T-helper 17 cell (primary cell): ENCODE measurements at places on chromosomes 2 and 18. TPM values are rescaled to one million over a fixed set of nuclear protein-coding genes. Genes with fewer than 3 reads are reported as not detected.
A peak's percentile ranks its signal among the peaks of the same experiment; 100 is the strongest.

DNA sequence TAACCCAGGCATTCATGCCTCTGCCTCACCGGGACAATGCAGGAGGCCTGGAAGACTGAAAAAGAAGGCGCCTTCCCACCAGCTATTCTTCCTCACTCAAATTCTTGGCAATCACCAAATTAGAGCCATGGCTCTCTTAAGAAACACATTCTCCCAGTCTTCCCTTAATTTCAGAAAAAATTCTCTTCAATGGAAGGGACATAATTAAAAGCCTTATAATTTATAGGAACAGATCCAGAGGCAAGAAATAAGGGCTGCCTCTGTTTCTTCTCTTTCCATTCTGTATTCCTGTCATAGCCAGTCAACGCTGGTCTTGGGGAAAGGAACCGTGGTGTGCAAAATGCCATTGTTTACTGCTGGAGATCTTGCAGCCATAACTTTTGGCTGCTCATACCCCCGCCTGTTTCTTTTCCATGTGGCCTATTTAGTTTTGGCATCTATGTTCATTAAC, 32.8 kb downstream of the DTNA start:
- no peaks in the 10 kb centered on the region for H3K36me3 ChIP-seq
- no peak for DNase-seq
- H3K4me3 ChIP-seq = no peak overlapping the region
- H3K27ac ChIP-seq = no peak overlapping the region
- H3K27me3 ChIP-seq = peaks cover 6% of the 10 kb centered on the region

- no peaks in the 10 kb centered on the region for H3K4me1 ChIP-seq
- no peak overlapping the region for H3K27ac ChIP-seq
Observed at GRCh38 chr2:145138626-145139025, 618.7 kb upstream of the ZEB2 start.

DNA sequence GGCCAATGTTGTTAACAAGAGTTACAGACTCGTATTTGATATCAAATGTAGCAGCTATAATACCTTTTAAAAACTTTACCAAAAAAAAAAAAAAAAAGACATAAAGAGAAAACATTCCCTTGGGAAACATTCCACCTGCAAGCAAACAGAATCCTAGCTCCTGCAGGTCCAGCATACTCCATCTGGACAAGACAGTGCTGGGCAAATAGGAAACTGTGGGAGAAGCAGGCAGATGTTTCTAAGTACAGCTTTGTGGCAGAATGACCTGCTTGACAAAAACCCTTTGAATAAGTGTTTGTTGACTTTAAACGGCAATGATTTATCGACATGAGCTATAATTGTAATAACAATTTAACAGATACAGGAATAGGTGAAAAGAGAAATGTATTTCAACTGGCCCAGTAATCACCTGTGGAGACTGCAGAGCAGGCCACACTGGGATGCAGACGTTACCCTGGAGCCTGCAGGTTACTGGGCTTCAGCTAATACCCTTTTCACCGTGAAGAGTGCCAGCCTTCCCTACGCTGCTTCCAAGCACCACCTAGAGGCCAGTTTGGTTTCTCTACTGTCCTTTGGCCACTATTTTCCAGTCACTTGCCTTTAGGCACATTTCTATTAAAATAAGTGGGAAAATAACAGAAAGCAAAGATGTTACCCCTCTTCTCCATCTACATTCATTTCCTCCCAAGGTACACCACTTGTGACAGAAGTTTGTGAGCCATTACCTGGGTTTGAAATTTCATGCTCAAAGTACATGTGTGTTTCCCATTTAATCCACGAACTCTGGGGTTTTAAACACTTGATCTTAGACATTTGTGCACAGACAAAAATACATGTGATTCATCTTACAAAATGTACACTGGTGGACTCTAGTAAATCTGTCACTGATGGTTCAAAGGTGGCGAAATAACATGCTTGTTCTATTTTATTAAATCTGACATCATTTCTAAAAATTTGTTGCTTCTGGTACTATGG, 96.9 kb upstream of the ZNF397 start:
- peak; percentile 9 for DNase-seq
- peak overlapping the region; percentile 3 for H3K27ac ChIP-seq
- peaks cover 9% of the 10 kb centered on the region for H3K36me3 ChIP-seq
- H3K4me1 ChIP-seq = peaks cover 5% of the 10 kb centered on the region

DNA sequence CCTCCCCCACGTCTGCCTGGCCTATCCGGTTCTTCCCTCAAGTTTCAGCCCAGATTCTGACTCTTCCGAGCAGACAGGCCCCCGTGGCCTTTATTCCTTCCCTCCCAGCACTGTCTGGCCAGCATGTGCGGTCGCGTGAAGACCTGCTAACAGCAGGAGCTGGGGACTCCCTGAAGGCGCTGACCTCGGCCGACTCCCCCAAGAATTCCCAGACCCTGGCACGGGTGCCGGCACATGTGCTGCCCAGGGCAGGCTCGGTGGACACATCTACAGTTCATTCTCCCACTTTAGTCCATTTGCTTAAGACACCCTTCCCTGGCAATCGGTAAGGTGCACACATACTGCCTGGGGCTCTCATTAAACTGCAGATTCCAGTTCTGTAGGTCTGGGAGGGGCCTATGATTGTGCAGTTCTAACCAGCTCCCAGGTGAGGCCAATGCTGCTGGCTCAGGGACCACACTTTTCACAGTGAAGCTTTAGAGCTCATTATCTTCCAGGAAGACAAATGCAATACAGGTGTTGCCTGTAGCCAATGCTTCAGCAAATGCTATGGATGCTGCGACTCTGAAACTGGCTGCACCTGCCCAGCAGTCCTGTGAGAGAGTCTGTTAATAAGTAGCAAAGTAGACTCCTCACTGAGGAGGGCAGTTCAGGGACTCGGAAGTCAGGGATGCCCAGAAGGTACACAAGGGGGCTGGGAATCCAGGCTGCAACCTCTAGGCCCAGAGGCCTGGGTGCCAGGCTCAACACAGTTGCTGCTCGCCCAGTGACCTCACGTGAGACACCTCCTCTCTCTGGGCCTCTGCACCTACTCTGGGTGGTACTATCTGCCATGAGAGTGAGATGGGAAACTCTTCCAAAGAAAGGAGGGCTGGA, 45.4 kb upstream of the TAF1B start:
- H3K27ac ChIP-seq = no peak overlapping the region
- H3K4me3 ChIP-seq = no peak overlapping the region
- H3K27me3 ChIP-seq = no peaks in the 10 kb centered on the region

GRCh38 chr2:226439337-226439736, 360.3 kb downstream of the IRS1 start:
- DNase-seq = no peak
- no peak overlapping the region for H3K4me3 ChIP-seq
- peaks cover 10% of the 10 kb centered on the region for H3K27me3 ChIP-seq
- no peaks in the 10 kb centered on the region for H3K4me1 ChIP-seq
- H3K36me3 ChIP-seq = no peaks in the 10 kb centered on the region

- no peaks in the 10 kb centered on the region for H3K36me3 ChIP-seq
- H3K4me1 ChIP-seq = peaks cover 6% of the 10 kb centered on the region
- DNase-seq = no peak
- H3K27ac ChIP-seq = no peak overlapping the region
Observed at GRCh38 chr2:120605231-120605935, 130.3 kb upstream of the GLI2 start.

- no peak overlapping the region for H3K27ac ChIP-seq
- no peak overlapping the region for H3K4me3 ChIP-seq
- no peaks in the 10 kb centered on the region for H3K27me3 ChIP-seq
- H3K4me1 ChIP-seq = peaks cover 20% of the 10 kb centered on the region
- no peak for DNase-seq
Observed at GRCh38 chr2:143734507-143734906, 605.3 kb downstream of the ARHGAP15 start.

DNA sequence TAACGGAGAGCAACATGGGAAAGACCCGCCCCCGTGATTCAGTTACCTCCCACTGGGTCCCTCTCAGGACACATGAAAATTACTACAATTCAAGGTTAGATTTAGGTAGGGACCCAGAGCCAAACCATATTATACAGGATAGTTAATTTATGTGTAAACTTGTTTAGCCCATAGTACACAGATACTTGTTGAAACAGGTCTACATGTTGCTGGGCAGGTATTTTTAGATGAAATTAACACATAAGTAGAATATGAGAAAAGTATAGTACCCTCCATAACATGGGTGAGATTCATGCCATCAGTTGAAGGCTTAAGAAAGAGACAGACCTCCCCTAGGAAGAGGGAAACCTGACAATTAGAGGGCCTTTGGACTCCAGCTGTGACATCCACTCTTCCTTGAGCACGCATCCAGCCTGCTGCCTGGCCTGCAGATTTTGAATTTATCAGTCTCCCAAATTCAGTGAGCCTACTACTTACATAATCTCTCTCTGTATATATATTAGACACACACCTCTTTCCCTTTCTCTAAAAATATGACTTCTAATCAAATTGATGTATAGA, 463.5 kb upstream of the NETO1 start:
- no peaks in the 10 kb centered on the region for H3K4me1 ChIP-seq
- no peaks in the 10 kb centered on the region for H3K36me3 ChIP-seq
- H3K4me3 ChIP-seq = no peak overlapping the region
- no peak overlapping the region for H3K27ac ChIP-seq
- no peak for DNase-seq

The HOXD8 gene
- not detected for total RNA-seq

The FABP1 gene
- total RNA-seq = not detected
